ENCODE measurements at places on chromosomes 7 and 10.
A peak's percentile ranks its signal among the peaks of the same experiment; 100 is the strongest.

GRCh38 chr10:43888586-43888985 lies 239.9 kb upstream of the ZNF32 start:
- DNase-seq = peak; percentile 47

- peak; percentile 94 for DNase-seq
Measured at GRCh38 chr7:118183786-118184564, at the start of gene LSM8. Gene LSM8, plus strand, starts transcription at chr7:118184164. Its CDS starts 60 bp downstream, at chr7:118184224.

- DNase-seq = no peak
Measured at GRCh38 chr7:35995334-35995733, 157.7 kb upstream of the EEPD1 start.

GRCh38 chr10:76270464-76270863 lies 839.0 kb downstream of the LRMDA start:
- DNase-seq = no peak

DNA sequence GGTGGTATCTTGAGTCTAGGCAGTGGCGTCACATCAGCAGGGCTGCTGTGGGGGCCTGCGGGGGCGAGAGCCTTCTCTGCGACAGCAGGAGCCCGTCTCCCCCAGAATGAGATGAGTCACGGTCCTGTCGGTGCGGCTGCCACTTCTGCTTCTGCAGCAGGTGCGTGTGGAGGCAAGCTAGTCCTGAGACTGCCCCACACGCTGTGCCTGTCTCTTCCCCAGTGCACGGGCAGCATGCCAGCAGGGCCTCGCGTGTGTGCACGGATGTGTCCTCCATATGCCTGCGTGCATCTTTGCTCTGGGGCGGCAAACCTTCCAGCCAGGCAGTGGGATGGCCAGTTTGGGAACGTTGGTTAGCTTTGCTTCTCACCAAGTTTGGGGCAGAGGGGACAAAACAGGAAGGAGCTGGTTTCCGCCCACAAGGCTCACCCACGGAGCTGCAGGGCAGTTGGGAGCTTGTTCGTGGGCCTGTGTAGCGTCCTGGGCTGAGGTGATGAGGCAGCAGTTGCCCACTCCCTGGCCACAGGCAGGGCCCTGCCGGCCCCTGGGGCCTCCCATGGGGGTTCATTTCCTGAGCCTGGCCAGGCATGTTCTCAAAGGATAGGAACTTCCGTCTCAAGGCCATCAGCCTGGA lies 60.8 kb upstream of the PPIF start:
- DNase-seq = no peak

DNA sequence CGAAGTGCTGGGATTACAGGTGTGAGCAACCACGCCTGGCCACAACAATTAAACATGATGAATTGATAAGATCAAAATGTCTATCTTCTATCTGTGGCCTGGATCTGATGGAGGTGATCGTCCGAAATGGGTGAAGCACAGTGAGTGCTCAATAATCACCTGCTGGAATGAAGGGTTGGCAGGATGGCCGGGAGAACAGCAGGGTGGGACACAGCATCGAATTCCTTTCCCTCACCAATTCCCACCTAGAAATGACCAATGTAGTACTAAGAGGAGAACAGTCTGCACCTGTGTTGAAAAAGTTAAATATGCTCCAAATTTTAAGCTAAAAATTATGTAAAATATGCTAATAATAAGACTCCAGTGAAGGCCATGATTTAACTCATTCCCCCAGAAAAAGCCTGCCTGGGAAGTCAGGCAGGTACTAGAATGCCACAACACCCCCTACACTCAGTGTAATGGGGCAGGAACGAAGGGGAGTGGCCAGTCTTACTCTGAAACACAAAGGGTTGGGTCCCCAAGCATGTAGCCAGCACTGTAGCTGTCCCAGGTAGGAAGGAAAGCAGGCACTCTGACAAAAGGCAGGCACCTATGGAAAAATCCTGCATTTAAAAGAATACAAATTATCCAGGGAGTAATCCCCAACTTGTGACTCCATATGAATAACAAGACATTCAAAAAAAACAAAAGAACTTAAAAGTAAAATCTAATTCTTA lies 110.3 kb downstream of the VPS41 start:
- DNase-seq = no peak

- no peak for DNase-seq
Measured at GRCh38 chr7:102146122-102146521, 140.5 kb upstream of the SH2B2 start.

GRCh38 chr7:134720091-134720935 lies 59.1 kb upstream of the CALD1 start:
- DNase-seq = no peak

- DNase-seq = no peak
Measured at GRCh38 chr10:111531690-111532089, 454.9 kb downstream of the ADRA2A start.

GRCh38 chr7:42745357-42746059 lies 166.4 kb downstream of the C7orf25 start:
- peak; percentile 12 for DNase-seq

- DNase-seq = no peak
Measured at GRCh38 chr7:43110791-43111535, 1.5 kb upstream of the HECW1 start.

DNA sequence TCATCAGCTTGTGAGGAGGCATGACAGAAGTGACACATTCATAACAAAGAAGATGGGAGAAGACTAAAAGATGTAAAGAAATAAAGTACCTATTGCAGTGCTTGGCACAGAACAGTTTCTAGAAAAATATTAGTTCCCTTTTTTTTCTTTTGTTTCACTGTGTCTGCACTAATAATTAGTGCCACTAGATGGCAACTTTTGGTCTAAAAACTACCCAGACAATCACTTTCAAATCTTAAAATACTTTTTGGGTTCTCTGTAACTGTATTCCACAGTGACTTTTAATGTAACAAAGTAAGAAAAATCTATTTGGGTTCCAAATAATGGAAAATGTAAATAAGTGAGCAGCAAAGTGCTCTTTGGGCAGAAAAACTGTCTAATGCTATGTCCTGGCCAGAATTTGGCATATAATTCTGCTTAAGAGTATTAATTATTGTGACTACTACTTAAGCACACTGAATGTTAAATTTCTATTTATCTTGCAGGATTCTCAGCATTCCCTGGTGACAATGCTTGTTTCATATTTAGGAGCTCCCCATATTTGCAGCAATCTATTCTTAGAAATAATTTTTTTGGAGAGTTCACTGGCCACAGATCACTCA lies 134.8 kb upstream of the KIF5B start:
- DNase-seq = peak; percentile 43

- no peak for DNase-seq
Measured at GRCh38 chr7:95907337-95907736, 135.0 kb downstream of the DYNC1I1 start.

- no peak for DNase-seq
Measured at GRCh38 chr10:100653238-100653956, 92.0 kb upstream of the PAX2 start.

DNA sequence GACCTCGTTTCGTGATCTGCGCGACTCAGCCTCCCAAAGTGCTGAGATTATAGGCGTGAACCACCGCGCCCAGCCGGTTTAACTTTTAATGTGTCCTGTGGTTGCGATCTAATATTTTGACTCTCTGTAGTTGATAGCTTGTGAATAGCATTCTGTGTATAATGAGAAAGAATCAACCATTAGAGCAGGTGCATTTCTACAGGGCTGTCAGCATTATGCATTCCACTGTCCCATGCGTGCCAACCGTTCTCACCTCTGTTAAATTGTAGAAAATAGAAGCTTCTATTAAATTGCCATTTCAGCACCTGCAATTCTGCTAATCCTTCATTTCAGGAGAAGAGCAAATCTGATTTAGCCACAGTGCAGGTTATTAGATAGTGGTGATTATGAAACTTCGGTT lies 61.7 kb downstream of the VIM start:
- no peak for DNase-seq

GRCh38 chr10:64952042-64952441 lies 1430.8 kb downstream of the REEP3 start:
- no peak for DNase-seq

DNA sequence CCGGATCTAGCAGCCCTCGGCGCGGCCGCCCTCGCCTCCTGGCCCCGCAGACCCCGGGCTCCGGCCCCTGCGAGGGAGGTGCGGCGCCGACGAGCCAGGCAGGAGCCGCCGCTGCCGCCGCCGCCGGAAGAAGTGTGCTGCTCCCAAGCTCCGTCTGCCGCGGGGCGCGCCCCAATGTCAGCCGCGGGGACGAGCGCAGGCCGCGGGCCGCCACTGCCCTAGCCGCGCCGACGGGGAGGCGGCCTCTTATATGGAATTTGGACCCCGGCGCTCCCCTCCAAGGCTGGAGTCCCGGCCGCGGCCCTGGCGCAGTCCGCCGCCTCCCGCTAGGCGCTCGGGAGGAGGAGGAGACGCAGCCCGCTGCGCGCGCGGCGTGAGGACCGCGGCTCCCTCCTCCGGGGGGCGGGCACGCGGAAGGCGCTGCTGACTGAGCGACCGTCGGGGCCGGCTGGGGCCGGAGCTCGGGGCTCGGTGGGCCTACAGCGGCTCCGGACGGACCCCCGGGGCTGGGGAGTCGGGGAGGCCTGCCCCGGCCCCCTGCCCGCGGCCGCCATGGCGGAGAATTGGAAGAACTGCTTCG lies at the start of gene TRIM8:
Gene TRIM8 (plus strand): TSS at position 414 of the 580 bp plus-strand sequence. CDS start 139 bp downstream, at position 553.
- DNase-seq = peak; percentile 49

DNA sequence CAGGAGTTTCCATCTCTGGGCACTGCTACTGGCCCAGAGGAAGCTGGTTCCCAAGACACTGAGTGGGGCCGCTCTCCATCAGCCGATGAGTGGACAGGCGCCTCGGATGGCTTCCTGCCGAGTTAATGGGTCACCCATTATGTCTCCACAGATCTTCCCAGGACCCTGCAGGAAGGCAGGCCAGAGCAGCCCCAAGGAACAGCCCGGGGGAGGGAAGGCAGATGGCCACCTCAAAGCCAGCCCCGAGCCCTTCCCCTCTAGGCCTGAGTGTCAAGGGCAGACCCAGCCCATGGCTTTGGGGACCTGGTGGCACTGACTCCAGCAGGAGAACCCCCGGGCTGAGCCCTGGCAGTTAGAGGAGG lies 3.4 kb upstream of the LFNG start:
- no peak for DNase-seq

DNA sequence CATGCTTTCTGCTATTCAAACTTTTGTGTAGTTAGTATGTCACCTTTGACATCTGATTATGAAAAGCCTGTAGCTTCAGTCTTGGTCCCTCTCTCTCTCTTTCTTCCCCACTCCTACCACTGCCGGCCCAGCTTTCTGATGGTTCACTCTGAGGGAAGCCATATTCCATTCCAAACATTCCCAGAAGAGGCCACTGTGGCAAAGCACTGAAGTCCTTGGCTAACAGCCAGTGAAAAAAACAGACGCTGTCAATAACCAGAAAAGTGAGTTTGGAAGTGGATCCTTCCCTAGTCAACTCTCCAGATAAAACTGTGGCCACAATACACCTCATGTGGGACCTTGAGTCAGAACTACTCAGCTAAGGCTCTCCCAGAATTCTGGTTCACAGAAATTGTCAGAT lies 950.7 kb upstream of the PHF14 start:
- DNase-seq = no peak

- no peak for DNase-seq
Measured at GRCh38 chr7:143322760-143323633, 7.1 kb downstream of the CLCN1 start.
